ENCODE measurements at places on chromosomes 12 and 14.
A peak's percentile ranks its signal among the peaks of the same experiment; 100 is the strongest.

DNA sequence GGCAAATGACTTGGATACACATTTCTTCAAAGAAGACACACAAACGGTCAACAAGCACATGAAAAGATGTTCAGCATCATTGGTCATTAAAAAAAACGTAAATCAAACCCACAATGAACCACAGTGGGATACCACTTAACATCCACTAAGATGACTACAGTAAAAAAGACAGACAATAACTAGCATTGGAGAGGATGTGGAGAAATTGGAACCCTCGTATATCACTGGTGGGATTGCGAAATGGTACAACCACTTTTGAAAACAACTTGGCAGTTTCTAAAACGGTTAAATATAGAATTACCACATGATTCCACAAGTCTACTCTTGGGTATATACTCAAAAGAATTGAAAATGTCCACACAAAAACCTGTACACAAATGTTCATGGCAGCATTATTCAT is 25.2 kb upstream of the PPFIBP1 start:
- no peak for DNase-seq

DNA sequence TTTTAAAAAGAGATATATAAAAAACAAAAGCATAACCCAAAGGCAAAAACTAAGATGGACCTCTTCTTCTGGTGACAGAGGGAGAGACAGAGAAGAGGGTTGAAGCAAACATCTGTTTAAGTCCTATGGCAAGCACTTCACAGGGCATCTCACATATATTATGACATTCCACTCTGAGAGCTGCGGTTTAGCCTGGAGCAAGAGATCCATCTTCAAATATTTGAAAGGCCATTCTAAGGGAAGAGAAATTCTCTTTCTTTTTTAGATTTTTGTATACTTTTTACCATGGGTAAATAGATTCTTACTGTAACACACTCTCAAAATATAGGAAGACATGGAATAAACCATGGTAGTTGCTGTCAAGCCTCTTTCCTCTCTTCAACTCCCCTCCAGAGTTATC is 204.1 kb downstream of the GXYLT1 start:
- DNase-seq = no peak

DNA sequence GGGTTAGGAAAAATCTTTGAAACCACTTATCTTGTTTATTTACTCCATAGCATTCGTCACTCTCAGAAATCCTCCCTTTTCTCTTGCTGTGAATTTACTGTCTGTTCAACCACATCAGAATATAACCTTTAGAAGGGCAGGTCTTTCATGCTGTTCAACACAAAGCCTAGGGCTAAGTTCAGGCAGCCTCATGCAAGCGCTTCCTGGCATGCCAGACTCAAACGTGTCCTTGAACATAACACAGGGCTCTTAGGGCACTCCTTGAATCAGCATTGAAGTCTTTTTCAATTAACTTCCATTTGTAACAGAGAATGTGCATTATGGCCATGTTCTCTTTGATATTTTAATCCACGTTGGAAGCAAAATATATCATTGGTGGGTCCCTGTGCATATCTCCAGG is 377.7 kb downstream of the GLT1D1 start:
- no peak for DNase-seq

- DNase-seq = no peak
Measured at GRCh38 chr12:10268037-10268436, 39.6 kb upstream of the KLRD1 start.

DNA sequence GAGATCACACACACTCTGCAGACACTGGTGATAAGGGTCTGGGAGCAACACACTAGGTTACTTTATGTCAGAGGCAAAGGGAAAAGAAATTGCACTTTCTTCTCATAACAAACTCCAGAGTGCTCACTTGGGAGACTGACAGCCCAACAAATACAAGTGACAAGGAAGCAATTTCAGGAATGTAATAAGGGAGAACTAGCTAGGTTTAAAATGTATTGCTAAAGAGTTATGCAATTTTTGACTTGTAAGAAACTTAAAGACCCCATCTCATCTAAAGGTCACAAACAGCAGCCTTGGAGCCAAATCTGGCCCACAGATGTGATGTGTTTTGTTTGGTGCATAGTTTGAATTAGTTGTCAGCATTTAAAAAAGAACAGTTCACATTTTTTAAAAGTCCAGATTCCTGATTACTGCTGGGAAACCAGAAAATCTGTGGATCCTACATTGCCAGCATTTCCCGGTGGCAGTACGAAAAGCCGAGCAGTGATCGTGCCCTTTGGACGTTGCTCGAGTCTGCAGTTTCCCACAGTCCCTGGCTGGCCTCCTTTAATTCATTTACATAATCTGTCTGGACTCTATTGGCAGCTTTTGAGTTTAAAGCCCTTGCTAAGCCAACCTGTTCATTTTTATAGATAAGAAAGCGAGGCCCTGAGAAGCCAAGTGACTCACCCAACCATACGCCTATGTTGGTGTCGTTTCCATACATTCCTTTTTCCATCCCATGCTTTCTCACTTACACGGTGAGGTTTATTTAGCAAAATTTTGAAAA is 42.0 kb upstream of the ETV6 start:
- DNase-seq = no peak

- peak; percentile 61 for DNase-seq
Measured at GRCh38 chr12:58888131-58888783, 32.0 kb downstream of the LRIG3 start.

DNA sequence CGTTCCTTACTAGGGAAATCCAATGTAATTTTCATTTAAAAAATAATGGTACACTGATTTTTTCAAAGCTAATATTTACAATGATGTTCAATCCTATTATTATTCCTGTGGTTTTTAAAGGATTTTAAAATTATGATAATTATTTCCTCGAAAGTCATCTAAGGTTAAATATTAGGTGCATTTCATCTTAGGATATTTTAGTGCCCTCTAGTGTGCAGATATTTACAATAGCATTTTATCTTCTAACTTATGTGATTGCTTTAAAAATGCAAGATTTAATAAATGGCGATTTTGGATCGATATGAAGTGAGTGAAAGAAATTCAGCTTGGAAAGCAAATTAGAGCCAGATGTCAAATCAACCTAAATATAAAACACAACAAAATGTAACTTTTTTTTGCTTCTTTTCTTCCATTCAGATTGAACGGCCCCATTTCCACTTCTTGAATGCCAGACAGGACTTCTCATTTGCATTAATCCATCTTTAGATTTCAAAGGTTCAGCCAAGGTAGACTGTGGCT is 293.5 kb downstream of the SLC6A15 start:
- no peak for DNase-seq

GRCh38 chr12:120162763-120163162 is 31.8 kb downstream of the GCN1 start:
- DNase-seq = no peak

DNA sequence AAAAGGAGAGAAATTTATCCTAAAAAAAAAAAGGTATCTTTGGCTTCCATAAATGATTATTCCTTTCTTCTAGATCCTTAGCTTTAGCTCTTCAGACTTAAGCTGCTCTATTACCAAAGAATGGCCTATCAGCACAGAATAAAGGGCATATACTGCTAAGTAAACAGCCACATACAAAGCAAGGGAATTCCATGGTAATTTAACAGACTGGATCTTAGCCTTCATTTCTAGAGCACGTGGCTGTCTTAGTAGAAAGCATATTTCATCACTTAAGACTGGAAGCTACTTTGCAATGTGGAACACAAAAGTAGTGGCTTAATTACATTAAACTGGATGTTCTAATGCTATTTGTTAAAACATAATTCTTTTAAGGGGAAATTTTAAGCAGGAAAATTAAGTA is 23.1 kb downstream of the TMED10 start:
- no peak for DNase-seq

DNA sequence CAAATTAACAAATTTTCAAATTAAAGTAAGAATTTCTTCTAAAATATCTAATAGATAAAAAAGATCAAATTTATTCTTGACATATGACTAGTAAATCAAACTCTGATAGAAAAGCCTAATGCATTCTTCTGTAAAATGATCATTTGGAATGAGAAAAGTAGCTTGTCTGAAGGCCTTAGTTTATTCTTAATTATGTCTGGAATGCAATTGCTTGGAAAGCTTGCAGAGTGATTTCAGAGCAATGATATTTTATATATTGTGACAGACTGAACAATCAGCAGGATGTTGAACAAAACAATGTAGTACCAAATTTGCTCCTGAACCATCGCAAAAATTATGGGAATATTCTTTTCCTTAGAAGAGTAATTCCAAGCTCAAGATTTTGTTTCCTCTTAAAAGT is 789.6 kb upstream of the NOVA1 start:
- DNase-seq = no peak

DNA sequence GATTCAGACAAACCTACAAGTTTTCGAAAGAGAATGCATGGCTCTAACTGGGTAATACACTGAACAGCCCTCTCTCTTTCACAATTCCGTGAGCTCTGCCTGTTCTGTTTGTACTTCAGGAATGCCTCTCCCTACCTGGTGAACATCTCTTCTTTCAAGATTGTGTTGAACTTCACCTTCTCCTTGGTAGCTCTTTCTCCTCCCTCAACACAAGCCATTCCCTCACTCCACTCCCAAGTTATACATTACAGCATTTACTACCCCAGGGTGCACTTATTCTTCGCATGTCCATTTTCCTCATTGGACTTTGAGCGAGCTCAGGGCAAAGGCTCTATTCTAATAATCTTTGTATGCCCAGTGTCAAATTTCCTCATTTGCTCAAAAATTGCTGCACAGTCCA is 28.3 kb downstream of the NRDE2 start:
- DNase-seq = no peak

GRCh38 chr14:24206260-24207103 is 986 bp downstream of the TSSK4 start:
- DNase-seq = no peak

- no peak for DNase-seq
Measured at GRCh38 chr12:52518574-52519386, 1.4 kb downstream of the KRT5 start.

DNA sequence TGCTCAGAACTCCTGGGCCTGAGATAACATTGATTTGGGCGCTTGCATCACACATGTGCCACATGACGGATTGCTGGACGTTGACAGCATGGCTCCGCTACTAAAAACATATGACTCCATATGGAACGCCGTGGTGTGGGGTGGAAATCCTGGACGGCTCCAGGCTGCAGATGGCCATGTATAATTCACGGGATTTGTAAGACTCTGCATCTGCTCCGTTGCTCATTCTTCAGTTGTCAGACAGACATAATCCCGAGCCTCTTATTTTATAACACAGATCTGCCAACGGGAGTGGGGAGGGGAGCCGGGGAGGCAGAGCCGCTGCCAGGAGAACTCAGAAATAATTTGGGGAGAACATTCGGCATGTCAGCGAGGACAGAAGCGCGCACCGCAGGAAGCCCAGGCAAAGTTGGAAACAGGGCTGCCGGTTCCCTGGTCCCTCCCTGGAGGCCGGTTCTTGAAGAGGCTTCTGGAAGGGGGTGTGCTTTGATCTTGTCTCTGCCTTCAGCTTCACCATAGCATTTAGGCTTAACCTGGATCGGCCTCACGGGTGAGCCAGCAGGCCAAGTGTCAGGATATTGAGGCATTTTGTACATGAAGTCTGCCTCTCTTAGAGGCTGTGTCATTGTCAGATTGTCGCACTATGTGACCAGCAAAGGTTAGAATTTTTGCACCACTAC is 45.8 kb upstream of the MYL2 start:
- peak; percentile 78 for DNase-seq

- DNase-seq = no peak
Measured at GRCh38 chr12:88451205-88451604, 129.1 kb downstream of the KITLG start.
